Right atrium auricular region (tissue), 2 donors: ENCODE measurements at places on chromosomes 7 and 10.

- no peak for DNase-seq
These were observed 19.3 kb downstream of the MYOF start for GRCh38 chr10:93462881-93463280.

DNA sequence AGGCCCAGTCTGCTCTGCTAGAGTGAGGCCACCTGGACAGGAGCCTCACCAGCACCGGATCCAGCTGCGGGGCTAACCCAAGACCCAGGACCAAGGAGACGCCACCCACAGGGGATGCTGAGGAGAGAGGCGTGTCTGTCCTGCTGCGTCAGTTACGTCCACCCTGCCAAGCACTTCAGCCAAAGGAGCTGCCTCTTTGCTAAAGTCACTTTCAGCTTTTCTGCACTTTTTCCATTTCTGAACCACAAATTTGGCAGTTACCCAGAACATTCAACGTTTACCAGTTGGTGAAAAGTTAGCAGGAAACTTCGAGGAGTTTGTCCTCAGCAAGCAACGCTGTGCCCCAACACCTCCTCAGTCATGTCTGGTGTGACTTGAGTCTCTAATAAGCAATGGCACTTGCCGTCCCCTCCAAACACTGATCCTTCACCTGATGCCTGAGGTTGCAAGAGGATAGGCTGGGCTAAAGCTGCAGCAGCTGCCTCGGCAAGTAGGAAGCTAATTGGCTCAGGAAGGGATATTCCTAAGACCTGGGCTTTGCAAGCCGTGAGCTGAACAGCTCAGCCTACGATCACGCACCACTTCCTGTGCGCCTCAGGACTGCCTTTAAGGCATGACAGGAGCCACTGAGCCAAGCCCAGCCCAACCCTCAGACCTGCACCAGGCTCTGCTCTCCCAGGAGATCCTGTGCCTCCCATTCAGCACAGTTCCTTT, 40.1 kb downstream of the KCNH2 start:
- no peak for DNase-seq

GRCh38 chr7:104963991-104964385, 50.0 kb upstream of the KMT2E start:
- no peak for DNase-seq

GRCh38 chr10:128213156-128213555, 86.9 kb upstream of the MKI67 start:
- no peak for DNase-seq

DNA sequence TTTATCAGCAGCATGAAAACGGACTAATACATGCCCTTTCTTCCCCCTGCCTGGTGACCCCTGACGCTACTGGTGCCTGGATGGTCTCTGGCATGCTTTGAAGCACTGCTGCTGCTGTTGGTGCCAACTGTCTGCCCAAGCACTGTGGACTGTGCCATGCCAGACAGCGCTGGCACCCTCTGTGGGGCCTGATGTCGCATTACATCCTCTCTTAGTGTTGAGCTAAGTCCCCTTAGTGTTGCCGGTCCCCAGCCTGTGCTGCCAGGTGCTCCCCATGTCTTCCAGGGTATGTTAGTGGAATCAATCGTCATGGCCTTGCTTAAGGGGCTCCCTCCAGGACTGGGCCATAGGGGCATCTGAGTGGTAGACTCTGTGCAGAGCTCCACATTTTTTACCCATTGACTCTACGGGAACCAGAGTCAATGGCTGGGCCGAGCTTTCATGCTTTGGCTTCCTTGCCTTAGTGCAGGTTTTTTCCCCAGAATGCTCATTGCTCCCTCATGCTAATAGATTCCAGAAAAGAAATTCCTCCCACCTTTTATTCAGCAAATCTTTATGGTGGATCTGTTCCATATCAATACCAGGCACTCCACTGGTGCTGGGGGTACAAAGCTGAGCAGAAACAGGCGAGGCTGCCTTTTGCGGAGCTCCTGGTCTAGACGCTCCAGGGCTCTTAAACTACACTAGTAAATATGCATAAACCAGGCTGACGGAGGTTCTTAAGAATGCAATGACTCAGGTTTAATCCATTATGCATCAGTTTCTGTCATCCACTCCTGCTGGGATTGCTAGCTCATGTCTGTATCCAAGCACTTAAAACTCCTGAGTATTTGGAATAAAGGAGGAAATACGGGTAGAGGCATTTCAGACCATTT, 21.8 kb upstream of the MRC1 start:
- no peak for DNase-seq
